ENCODE measurements at places on chromosomes 2 and 18.
A peak's percentile ranks its signal among the peaks of the same experiment; 100 is the strongest.

DNA sequence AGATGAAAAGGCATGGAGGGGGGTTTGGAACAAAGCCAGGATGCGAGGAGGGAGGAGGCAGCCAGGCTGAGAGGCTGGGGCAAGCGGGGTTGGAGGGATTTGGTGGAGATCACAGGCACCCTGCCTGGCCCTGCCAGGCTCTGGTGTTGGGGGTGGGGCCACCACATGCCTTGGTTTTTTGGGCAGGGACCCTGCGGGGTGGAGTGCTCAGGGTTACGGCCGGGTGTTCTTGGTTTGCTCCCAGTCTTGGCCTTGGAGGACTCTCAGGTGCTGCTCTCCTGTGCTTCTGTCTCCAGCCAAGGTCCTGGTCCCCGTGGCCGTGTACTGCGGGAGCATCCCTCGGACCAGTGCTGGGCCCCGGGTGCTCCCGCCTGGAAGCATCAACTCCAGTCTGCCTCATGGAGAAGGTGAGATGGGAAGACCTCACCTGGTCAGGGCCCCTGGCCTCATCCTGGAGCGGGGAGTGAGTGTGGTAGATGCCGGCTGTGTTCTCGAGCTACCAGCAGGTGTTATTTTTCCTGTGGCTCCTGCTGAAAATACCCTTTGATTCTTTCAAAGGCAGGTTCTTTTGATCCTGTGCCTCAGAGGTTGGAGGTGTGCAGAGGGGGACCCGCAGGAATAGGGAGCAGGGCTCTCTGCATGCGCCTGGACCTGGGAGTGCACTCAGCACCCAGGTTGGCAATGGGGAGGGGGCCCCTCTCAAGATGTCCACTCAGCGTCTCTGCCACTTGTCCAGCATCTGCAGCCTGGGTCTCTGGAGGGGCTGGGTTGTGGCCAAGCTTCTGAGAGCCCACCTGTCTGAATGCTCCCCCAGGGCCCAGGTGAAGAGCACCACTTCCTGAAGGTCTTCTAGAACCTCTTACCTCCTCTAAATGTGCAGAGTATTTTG, 17.0 kb downstream of the TOGARAM2 start:
- DNase-seq: no peak

DNA sequence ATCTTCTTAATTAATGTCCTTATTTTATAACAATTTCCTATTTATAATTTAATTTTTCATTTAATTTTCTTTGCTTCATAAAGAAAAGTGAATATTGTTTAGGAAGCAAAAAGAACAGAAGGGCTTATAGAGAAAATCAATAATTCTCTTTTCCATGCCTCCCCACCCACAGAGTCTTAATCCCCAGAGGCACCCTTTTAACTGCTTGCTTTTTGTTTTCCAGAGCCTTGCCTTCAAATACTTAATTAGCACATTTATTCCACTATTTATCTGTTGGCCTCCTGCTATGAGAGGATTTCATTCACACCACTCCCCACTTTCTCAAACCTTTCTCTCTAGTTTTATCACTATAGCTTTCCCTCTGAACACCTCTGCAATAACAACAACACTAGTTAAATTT, 373.6 kb downstream of the MBD2 start:
- peak; percentile 20 for DNase-seq

GRCh38 chr18:70036168-70036567, 88.5 kb upstream of the CD226 start:
- no peak for DNase-seq

DNA sequence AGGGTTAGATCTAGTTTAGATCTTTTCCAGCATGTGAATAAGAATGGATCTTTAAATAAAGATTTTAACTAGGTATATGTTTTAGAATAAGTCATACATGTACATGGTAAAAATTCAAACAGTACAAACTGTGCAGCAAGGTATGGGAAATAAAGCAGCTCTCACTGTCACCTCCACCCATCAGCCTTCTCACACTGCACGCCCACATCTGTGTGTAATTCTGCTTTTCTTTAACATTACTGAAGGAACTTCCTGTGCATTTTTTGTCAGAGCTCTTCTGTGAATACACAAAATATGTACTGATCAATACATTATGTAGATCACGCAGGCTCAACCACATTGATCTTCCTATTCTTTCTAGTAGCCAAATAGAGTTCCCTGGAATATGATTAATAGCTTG, 3.4 kb downstream of the CASP8 start:
- DNase-seq: no peak

GRCh38 chr18:3651266-3651665, 201.3 kb downstream of the TGIF1 start:
- no peak for DNase-seq

GRCh38 chr2:224219781-224220180, 180.7 kb upstream of the SERPINE2 start:
- no peak for DNase-seq

DNA sequence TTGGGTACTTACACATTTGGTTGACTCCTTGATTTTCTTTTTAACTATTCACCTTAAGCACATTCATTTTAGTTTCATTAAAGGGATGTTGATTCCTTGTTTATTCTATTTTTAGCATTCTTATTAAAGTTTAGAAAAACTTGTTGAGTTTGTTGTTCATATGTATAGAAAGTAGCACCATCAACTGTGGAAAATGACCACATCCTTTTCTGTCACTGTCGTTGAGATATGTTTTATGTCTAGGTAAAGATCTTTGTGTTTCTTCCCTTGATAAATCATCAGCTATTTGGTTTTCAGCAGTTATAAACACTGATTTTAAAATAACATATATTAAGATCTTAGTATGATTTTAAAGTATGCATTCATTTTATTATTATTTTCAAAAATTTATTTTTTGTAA, 25.1 kb downstream of the SLC39A10 start:
- no peak for DNase-seq

DNA sequence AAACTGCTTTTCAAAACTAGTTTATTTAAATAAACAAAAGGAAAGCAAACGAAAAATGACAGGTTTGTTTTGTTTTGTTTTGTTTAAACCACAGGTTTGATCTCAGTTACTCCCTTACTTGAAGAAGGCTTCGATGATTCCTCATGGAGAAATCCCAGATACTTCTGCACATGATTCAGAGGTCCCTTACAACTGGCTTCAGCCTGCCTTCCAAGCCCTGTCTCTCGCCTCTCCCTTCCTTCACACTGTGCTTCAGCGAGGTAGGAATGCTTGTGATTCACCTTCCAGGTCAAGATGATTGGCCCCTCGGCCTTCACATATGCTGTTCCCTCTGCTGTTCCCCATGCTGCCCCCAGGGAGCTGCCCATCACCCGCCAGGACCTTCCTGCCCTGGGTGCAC, 104.1 kb upstream of the ITGA6 start:
- DNase-seq: no peak

DNA sequence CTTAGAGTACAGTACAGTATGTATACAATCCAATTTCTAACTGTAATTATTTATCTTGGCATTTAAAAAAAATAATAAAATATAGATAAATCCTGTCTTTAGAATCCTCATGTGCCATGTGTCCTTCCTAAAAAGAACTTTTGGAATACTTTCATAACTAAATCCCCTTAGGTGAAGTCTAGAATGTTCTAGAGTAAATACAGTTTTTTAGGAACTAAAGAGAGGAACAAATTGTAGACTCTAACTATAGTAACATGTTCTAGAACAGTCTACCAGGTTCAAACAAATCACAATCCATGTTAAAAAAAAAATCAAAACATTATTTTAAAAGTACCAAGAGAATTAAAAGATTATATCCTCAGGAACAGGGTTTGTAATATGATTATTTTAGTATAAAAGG, 80.6 kb upstream of the CCDC141 start:
- DNase-seq: no peak

DNA sequence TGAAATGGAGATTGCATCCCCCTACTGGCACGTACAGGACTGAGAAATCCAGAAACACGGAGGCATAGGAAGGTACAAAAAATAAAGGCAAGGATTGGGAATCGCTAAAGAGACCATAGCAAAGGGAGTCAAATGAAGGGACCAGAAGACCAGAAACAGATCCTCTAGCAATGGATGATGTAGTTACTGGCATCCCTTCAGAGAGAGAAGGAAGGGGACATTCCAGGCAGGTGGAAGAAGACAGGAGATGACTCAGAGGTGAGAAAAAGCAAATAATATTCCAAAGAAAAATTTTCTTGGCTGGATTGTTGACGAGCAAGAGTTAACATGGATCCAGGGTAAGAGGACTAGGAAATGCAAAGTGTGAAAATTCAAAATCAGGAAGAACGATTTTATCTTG, 78.4 kb upstream of the FZD7 start:
- no peak for DNase-seq

- no peak for DNase-seq
These were observed 253.9 kb downstream of the AGAP1 start for GRCh38 chr2:235747786-235748091.

DNA sequence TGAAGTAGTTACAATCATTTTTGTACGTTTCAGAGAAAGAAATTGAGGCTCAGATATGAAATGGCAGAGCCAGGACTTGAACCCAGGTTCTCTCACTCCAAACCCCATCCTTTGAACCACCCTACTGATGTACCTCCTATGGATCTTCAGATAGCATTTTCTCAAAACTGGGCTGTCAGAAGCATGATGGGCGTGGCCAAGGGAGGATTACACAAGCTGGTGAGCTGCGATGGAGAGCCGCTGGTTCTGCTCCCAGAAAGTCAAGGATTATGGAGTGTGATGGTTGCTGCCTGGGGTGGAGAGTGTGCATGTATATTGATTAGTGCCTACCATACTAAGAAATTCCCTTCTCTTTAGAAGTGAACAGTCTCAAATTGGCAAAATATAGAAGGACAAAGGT, 47.0 kb upstream of the PPP1CB start:
- no peak for DNase-seq

DNA sequence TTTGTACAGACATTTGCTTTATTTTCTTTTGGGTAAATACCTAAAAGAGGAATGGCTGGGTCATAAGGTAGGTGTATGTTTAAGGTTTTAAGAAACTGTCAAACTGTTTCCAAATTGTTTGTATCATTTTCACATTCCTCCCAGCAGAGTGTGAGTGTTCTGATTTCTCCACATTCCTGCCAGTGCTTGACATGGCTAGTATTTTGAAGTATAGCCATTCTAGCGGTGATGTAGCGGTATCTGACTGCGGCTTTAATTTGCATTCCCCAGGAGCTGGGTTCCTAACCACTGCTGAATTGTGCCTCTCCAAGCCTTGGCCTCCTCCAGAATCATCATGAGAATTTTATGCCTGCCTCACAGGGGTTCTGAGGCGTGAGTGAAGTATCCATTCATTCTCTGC, 61.8 kb upstream of the ARL4C start:
- DNase-seq: no peak

DNA sequence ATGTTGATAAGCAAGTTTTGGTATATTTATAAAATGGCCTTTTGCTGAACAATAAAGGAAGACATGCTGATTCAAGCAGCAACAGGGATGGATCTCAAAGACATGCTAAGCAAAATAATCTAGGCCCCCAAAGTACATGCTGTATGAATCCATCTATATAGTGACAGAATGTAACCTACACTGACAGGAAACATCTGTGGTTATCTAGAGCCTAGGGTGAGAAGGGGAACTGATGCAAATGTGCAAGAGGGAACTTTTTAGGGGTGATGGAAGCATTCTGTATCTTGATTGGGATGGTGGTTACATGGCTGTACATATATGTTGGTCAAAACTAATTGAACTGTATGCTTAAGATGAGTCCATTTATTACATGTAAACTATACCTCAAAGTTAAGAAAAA, 24.2 kb downstream of the CNRIP1 start:
- no peak for DNase-seq

GRCh38 chr2:96218508-96219131, 10.0 kb upstream of the STARD7 start:
- DNase-seq: no peak

DNA sequence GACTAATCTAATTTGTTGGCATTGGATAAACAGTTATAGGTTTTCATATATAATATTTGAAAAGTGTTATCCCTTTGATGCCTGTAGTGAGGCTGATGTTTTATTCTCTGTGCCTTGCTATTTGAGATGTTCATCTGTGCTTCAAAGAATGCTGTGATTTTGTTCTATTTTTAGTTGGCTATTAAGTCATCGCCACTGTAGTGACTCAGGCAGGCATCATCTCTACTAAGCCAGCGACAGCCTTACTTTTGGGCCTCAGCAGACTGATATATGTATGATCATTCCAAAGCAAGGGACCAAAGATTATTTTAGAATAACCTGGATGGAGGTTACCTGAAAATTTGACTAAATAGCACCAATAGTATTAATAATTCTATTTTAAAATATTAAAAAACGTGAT, 1674.5 kb upstream of the NXPH2 start:
- no peak for DNase-seq

- no peak for DNase-seq
These were observed 3.0 kb upstream of the ACKR3 start for GRCh38 chr2:236566596-236566995.

- DNase-seq: no peak
These were observed 85.4 kb upstream of the GPR45 start for GRCh38 chr2:105156166-105156565.

- DNase-seq: no peak
These were observed 134.1 kb downstream of the SLC8A1 start for GRCh38 chr2:40317761-40318160.

- no peak for DNase-seq
These were observed 73.1 kb downstream of the IRS1 start for GRCh38 chr2:226726546-226726945.

DNA sequence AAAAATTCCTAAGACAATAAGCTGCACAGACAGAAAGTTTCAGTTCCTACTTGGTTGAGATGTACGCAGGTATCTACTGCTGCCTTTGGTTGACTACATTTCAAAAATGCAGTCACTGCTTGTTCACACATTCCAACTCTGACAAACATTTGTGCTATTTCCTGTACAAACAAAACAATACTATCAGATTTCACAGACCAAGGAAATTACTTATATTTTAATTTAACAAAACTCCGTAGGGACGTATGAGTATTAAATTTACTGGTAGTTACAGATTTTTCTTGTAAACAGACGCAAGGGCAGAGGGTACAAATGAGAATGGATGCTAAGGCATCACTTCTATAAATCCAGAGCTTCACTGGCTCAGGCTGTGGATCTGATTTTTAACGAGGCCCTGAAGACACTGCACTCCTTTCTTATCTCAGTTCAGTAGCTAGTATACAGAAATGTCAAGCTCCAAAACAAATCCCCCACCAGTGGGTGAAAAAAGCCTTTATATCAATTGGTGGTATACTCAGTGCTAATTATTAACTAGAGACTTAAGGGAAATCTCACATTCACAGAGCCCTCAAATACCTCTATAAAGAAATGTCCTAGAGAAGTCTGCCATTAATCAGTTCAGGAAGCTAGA, 31.7 kb upstream of the TTC32 start:
- DNase-seq: no peak

GRCh38 chr18:74598350-74599001, 806 bp downstream of the ZNF407 start:
- DNase-seq: peak; percentile 9
